ENCODE measurements at places on chromosomes 13 and 19. TPM values are rescaled to one million over a fixed set of nuclear protein-coding genes. Genes with fewer than 3 reads are reported as not detected.
A peak's percentile ranks its signal among the peaks of the same experiment; 100 is the strongest.

DNA sequence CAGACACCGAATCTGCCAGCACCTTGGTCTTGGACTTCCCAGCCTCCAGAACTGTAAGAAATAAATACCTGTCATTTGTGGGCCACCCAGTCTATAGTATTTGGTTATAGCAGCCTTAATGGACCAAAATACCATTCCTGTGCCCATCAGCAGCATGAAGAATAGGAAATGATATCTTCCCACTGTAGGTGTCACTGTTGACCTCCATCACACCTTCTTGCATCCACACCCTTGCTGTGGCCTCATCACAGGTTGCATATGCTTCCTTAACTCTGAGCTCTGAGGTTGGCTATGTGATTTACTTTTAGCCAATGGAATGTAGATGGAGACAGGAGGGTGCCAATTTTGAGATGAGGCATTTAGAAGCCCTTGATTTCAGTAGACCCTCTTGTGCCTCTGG, 242.0 kb upstream of the TSHZ3 start:
- DNase-seq, result no peak
- H3K27me3 ChIP-seq, result no peaks in the 10 kb centered on the region
- peaks cover 11% of the 10 kb centered on the region for H3K4me1 ChIP-seq
- no peak overlapping the region for H3K4me3 ChIP-seq

GRCh38 chr19:49549045-49549444, 21.2 kb downstream of the RCN3 start:
- DNase-seq, result no peak
- 0 out of 2 replicates have a peak overlapping the region, but pooled peaks have one; percentile 63 for H3K27ac ChIP-seq
- H3K27me3 ChIP-seq, result no peaks in the 10 kb centered on the region
- no peak overlapping the region for H3K4me3 ChIP-seq
- H3K4me1 ChIP-seq, result no peaks in the 10 kb centered on the region
- no peaks in the 10 kb centered on the region for H3K36me3 ChIP-seq

DNA sequence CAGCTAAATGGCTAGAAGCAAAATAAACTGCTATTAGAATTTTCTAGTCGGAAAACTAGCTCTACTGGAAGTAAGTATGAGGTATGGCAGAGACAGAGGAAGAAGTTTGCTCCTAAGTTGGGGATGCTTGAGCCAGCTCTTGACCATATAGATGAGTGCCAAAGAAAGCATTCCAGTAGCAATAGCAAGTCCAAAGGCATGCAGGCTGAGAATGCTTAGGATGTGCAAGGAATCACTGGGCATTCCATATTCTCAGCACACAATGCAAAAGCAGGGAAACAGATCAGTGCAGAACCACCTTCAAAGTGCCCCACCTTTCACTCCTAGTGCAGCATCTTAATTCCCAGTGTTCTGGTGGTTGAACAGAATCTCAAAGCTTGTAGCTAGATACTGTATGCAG, 32.9 kb downstream of the SERTM1 start:
- no peaks in the 10 kb centered on the region for H3K27me3 ChIP-seq
- H3K4me3 ChIP-seq, result no peak overlapping the region
- no peaks in the 10 kb centered on the region for H3K4me1 ChIP-seq
- H3K27ac ChIP-seq, result no peak overlapping the region
- no peaks in the 10 kb centered on the region for H3K36me3 ChIP-seq

DNA sequence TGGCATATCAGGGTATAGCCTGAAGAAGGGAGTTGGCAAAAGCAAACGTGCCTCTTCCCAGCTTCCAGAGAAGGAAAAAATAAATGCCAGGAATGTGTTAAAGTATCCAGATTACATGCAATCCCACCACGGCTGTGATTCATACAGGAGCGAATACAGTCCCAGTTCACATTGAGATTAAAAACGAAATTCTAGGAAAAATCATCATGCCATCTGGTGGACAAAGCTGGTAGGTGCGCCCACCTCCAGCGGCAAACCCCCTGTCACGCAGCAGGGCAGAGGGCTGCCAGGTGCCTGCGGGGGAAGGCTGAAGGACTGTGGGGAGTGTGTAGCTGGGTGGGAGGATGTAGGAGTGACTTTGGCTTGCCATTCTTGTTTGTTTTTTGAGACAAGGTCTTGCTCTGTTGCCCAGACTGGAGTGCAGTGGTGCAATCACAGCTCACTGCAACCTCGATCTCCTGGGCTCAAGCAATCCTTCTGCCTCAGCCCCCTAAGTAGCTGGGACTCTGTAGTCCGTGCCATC, 6.4 kb upstream of the DMWD start:
- H3K27ac ChIP-seq, result no peak overlapping the region
- H3K4me3 ChIP-seq, result no peak overlapping the region
- no peaks in the 10 kb centered on the region for H3K27me3 ChIP-seq

DNA sequence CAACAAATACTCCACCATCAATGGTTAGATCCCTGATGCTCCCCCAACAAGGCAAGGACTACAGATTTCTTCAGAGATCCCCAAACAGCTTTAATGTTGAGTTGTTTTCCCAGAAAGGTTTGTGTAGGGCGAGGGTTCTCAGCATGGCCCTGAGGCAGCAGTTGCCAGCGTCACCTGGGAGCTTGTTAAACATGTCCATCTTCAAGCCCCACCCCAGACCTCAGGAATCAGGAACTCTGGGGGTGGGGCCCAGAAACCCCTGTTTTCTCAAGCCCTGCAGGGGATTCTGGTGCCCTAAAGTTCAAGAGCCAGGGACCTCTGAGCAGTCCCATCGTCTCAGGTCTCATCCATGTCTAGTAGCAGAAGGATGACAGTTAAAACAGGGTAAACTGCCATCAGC, 9.6 kb downstream of the EFNB2 start:
- no peak overlapping the region for H3K27ac ChIP-seq
- peaks cover 84% of the 10 kb centered on the region for H3K4me1 ChIP-seq
- H3K4me3 ChIP-seq, result no peak overlapping the region
- H3K36me3 ChIP-seq, result no peaks in the 10 kb centered on the region

DNA sequence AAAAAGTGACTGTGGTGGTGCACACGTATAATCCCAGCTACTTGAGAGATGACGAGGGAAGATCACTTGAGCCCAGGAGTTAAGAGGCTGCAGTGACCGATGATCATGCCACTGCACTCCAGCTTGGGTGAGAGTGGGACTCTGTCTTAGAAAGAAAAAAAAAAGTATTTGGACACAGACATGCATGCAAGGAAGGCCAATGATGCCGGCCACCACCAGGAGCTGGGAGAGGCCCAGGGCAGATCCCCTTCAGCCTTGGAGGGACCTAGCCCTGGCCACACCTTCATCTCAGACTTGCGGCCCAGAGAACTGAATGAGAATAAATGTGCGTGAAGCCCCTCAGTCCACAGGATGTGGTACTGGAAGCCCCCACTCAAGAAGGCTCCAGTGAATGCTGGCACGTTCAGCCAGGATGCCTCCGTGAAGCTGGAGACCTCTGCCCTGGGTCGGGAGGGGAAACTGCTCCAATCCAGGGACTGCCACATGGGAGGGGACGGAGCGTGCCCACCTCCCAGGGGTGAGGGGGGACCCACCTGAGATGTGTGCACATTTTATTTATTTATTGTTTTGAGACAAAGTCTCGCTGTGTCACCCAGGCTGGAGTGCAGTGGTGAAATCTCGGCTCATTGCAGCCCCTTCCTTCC, 14.6 kb downstream of the TNFAIP8L1 start:
- no peak overlapping the region for H3K27ac ChIP-seq
- H3K4me3 ChIP-seq, result no peak overlapping the region
- H3K36me3 ChIP-seq, result peaks cover 2% of the 10 kb centered on the region
- no peaks in the 10 kb centered on the region for H3K27me3 ChIP-seq
- DNase-seq, result no peak

GRCh38 chr19:14556662-14557188, 15.1 kb downstream of the NDUFB7 start:
- no peaks in the 10 kb centered on the region for H3K27me3 ChIP-seq
- no peak overlapping the region for H3K4me3 ChIP-seq
- 0 out of 2 replicates have a peak overlapping the region, but pooled peaks have one; percentile 72 for H3K27ac ChIP-seq

- H3K4me3 ChIP-seq, result no peak overlapping the region
- H3K27me3 ChIP-seq, result no peaks in the 10 kb centered on the region
- DNase-seq, result peak; percentile 96
- no peak overlapping the region for H3K27ac ChIP-seq
- H3K36me3 ChIP-seq, result peaks cover 11% of the 10 kb centered on the region
- no peaks in the 10 kb centered on the region for H3K4me1 ChIP-seq
Measured at GRCh38 chr19:1624458-1624857, 19.2 kb upstream of the UQCR11 start.

NCR1 gene
- 0.78 TPM for total RNA-seq

PLIN5 gene
- total RNA-seq, result 3.5 TPM

PRKACA gene
- total RNA-seq, result 25.7 TPM

TMEM147 gene
- 164 TPM for total RNA-seq

C5AR1 gene
- 0.58 TPM for total RNA-seq

PAK4 gene
- total RNA-seq, result 31.7 TPM

SERTM1 gene
- 1.8 TPM for total RNA-seq
